Motor neuron (in vitro differentiated cells): ENCODE measurements at places on chromosomes 2 and 18. TPM values are rescaled to one million over a fixed set of nuclear protein-coding genes. Genes with fewer than 3 reads are reported as not detected.

HOXD12 gene
- total RNA-seq: not detected in 2 replicates

CSRNP3 gene
- 45.9 and 55.8 TPM in 2 replicates for total RNA-seq

PELI1 gene
- total RNA-seq: 24.8 and 26.5 TPM in 2 replicates

GNLY gene
- total RNA-seq: 0.14 TPM in 1 of 2 replicates, not detected in the other

CHST9 gene
- 33.0 TPM in 2 replicates for total RNA-seq

NYAP2 gene
- 7.6 and 7.9 TPM in 2 replicates for total RNA-seq

TEKT4 gene
- total RNA-seq: 0.35 TPM in 1 of 2 replicates, not detected in the other

PLCD4 gene
- 2.3 and 2.5 TPM in 2 replicates for total RNA-seq

HOXD13 gene
- total RNA-seq: 0.28 and 0.44 TPM in 2 replicates

RAPGEF4 gene
- 13.6 and 16.6 TPM in 2 replicates for total RNA-seq

RAX gene
- 0.41 and 1.1 TPM in 2 replicates for total RNA-seq

IAH1 gene
- 16.1 and 17.9 TPM in 2 replicates for total RNA-seq

RSAD2 gene
- 0.45 and 0.53 TPM in 2 replicates for total RNA-seq

SLC66A2 gene
- 23.5 and 23.8 TPM in 2 replicates for total RNA-seq

KCNJ13 gene
- total RNA-seq: 1.8 and 2.6 TPM in 2 replicates

PARD3B gene
- total RNA-seq: 3.1 TPM in 2 replicates

TBR1 gene
- total RNA-seq: 0.13 and 0.14 TPM in 2 replicates

TXNDC2 gene
- total RNA-seq: 0.27 and 0.36 TPM in 2 replicates

TDRD15 gene
- not detected in 2 replicates for total RNA-seq

PLGLB1 gene
- total RNA-seq: 9.5 and 11.7 TPM in 2 replicates

ZBTB7C gene
- total RNA-seq: 4.3 and 4.6 TPM in 2 replicates

ADAM23 gene
- total RNA-seq: 11.0 and 14.3 TPM in 2 replicates

CD302 gene
- 17.9 and 19.8 TPM in 2 replicates for total RNA-seq

ANTXR1 gene
- 64.1 and 84.6 TPM in 2 replicates for total RNA-seq

CDKL4 gene
- 2.5 and 2.6 TPM in 2 replicates for total RNA-seq

SERPINB12 gene
- total RNA-seq: not detected in 2 replicates

ERBB4 gene
- 17.1 and 17.5 TPM in 2 replicates for total RNA-seq

DNAH6 gene
- total RNA-seq: 0.56 and 0.81 TPM in 2 replicates

AMER3 gene
- total RNA-seq: 8.8 and 9.2 TPM in 2 replicates

BMP10 gene
- total RNA-seq: not detected in 2 replicates

NT5C1B gene
- 0.11 and 0.38 TPM in 2 replicates for total RNA-seq

PIKFYVE gene
- 21.1 and 22.6 TPM in 2 replicates for total RNA-seq

RAB1A gene
- total RNA-seq: 91.8 and 93.0 TPM in 2 replicates

KLHL30 gene
- total RNA-seq: 0.55 and 0.57 TPM in 2 replicates

IL1RN gene
- total RNA-seq: 1.1 and 1.3 TPM in 2 replicates

EPG5 gene
- 11.5 and 24.4 TPM in 2 replicates for total RNA-seq

IKZF2 gene
- total RNA-seq: 20.2 and 27.1 TPM in 2 replicates

KCNG2 gene
- 0.35 TPM in 1 of 2 replicates, not detected in the other for total RNA-seq

NCKAP5 gene
- 16.2 and 16.7 TPM in 2 replicates for total RNA-seq

GPR45 gene
- total RNA-seq: 1.1 and 1.8 TPM in 2 replicates

C1GALT1C1L gene
- 1.2 and 1.9 TPM in 2 replicates for total RNA-seq

NTSR2 gene
- total RNA-seq: not detected in 2 replicates

HOXD8 gene
- total RNA-seq: 38.1 and 41.4 TPM in 2 replicates

GPR148 gene
- total RNA-seq: 0.41 and 0.55 TPM in 2 replicates

AQP12A gene
- not detected in 2 replicates for total RNA-seq

DYTN gene
- total RNA-seq: not detected in 2 replicates

LIMS4 gene
- 4.0 and 4.1 TPM in 2 replicates for total RNA-seq
